SW 1271 (cell line): ENCODE measurements at places on chromosomes 12 and 14.

GRCh38 chr12:100508751-100509150 lies 35.1 kb downstream of the NR1H4 start:
- DNase-seq: no peak

DNA sequence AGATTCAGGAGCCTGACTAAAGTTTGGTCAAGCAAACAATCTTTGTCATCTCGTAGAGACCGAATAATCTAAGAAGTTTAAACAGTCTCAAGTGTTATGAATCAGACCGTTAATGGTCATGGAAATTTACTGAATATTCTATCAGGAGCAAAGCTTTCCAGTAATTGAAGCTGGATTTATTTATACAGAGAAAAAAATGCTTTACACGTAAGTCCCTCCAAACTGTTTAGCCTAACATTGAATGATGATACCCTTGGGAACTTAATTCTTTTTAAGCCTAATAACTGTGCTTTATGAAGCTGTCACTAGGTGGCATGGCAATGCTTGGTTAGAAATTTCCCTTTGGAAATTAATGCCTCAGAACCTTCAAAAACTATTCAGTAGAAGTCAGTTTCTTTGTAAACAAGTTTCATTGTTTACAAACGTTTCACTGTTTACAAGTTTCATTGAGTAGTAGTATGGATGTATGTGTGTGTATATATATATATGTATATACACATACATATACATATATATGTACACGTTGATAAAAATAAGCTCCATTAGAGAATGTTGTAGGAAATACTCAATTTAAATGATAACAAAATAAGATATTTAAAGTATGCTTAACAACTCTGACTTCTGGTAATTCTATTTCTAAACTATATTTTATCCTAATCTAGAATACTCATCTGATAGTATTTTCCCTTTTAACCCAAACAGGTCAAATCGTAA lies 32.1 kb downstream of the DEPDC4 start:
- DNase-seq: no peak

GRCh38 chr12:100995771-100996170 lies 201.2 kb downstream of the ANO4 start:
- DNase-seq: no peak

DNA sequence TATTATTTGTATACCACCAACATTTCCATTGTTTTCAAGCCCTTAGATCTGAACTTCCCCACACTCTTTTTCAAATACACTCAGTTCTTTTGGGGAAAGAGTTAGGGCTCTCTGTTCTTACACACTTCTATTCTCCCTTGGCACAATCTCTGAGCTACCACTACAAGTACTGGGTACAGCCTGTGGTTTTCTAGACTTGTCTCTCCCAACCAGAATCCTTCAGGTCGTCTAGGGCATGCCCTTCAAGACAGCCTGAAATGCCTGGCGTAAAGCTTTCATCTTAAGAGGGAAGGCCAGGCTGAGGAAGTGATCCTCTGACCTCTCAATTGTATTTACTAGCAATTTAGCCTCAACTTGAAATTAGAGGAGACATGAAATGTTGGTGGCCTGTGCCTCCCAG lies 1442.0 kb downstream of the AACS start:
- DNase-seq: no peak

DNA sequence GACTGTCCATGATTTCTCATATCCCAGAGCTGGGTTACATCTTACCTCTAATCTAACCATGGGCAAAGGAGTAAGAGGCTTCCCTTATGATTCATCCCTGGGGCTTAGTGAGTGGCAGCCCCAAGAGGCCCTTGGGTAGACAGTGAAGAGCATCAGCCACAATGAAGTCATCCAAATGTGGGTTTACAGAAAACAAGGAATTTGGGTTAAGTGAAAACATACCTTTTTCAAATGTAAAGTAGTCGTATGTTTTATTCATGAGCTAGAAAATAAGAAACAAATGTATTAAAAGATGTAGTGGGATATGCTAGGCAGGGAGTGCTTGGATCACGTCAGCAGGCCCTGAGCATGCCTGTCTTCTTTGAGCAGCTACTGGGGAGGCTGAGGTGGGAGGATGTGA lies 54.0 kb upstream of the ELK3 start:
- no peak for DNase-seq

GRCh38 chr14:49950275-49951228 lies 57.7 kb downstream of the ARF6 start:
- DNase-seq: no peak

GRCh38 chr14:24145690-24146452 lies 539 bp downstream of the PSME2 start:
- no peak for DNase-seq

GRCh38 chr14:26538176-26538575 lies 59.7 kb downstream of the NOVA1 start:
- DNase-seq: no peak

DNA sequence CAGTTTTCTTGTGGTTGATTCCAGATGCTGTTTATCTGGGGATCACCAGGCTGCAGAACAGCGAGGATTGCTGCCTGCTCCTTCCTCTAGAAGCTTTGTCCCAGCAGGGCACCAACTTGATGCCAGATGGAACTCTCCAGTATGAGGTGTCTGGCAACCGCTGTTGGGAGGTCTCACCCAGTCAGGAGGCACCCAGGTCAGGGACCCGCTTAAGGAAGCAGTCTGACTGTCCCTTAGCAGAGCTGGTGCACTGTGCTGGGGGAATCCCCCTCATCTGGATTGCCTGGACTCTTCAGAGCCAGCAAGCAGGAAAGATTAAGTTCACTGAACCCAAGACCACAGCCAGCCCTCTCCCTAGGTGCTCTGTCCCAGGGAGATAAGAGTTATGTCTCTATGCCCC lies 1165.2 kb downstream of the FSCB start:
- DNase-seq: no peak

DNA sequence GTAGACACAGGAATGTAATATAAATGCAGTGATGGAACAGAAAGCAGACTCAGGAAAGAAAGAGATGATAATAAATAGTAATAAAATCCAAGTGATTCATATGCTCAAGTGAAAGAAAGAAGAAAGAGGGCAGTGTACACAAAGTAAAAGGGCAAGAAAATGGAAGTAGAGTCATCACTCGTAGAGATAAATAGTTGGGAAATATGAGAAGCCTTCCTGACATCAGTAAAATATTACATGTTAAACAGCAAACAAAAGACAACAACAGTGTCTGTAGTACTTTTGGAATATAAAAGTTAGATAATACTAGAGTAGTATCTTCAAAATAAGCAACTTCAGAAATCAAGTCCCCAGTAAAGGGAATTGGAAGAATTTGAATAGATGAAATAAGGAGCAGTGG lies 412.3 kb downstream of the RAD51B start:
- DNase-seq: no peak

DNA sequence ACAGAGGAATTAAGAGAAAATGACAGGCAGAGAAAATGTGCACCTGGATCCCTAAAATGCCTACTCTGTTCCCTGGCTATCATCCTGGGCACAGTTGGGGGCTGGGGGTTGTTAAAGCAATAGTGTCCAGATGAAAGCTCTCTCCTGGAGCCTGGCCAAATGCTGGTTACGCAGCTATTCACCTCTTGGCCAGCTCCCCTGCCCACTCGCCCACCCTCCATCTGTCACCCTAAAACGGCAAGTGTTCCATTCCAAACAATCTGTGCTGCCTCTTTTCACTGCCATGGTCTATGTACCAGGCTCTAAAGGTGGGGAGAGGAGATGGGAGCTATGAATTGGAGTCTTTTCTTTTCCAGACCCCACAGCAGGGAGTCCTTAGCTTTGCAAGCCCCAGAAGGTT lies 24.7 kb upstream of the NPFF start:
- no peak for DNase-seq

- DNase-seq: peak; percentile 76
Measured at GRCh38 chr14:39102969-39103957, at the start of gene SEC23A. Gene SEC23A (minus strand): TSS chr14:39103235. CDS start chr14:39096118, 7,117 bp downstream.

DNA sequence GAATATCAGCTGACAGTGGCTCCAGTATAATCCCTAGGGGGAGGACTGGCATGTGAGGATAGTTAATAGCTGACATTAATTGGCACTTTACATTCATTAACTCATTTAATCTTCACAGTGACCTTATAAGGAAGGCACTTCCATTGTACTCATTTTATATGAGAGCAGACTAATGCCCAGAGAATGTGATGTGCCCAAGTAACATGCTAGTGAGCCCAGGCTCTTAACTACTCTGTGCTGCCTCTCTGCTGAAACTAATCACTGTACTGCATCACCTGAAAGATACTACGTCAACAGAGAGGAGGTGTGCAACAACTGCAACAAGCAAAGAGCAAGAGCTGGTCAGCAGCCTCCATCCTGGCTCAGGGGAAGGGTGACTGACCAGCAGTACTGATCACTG lies 40.1 kb downstream of the GALNT4 start:
- DNase-seq: no peak

DNA sequence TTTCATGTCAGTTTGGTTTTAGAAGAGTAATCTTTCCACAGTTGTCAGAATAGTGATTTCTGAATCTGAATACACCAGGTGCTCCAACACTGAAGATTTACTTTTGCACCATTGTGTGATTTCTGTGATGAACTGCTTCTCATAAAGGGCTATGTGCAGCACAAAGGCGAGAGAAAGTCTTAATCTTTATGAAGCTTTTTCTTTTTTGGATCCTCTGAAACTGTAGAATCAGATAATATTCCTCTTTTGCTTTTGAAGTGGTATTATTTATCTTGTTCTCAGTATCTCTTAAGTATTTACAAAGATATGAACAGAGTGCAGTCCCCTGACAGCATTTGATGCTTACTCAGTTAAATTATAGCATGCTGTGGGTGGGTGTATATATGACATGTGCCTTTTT lies 207.8 kb downstream of the NAV3 start:
- no peak for DNase-seq
